ENCODE measurements at places on chromosomes 1 and 21. TPM values are rescaled to one million over a fixed set of nuclear protein-coding genes. Genes with fewer than 3 reads are reported as not detected.

Gene AKIRIN1
- 74.5 TPM for total RNA-seq

Gene CELA3A
- total RNA-seq = not detected

Gene DMRTA2
- not detected for total RNA-seq

Gene MANEAL
- total RNA-seq = 1.5 TPM

Gene RIMKLA
- 0.99 TPM for total RNA-seq

Gene AVPR1B
- total RNA-seq = not detected

Gene TMPRSS15
- not detected for total RNA-seq

Gene SERPINC1
- total RNA-seq = 0.17 TPM

Gene ZNF683
- not detected for total RNA-seq

Gene PCP4
- not detected for total RNA-seq

Gene NTNG1
- not detected for total RNA-seq

Gene PTPRC
- total RNA-seq = 700 TPM

Gene CD53
- total RNA-seq = 557 TPM

DNA sequence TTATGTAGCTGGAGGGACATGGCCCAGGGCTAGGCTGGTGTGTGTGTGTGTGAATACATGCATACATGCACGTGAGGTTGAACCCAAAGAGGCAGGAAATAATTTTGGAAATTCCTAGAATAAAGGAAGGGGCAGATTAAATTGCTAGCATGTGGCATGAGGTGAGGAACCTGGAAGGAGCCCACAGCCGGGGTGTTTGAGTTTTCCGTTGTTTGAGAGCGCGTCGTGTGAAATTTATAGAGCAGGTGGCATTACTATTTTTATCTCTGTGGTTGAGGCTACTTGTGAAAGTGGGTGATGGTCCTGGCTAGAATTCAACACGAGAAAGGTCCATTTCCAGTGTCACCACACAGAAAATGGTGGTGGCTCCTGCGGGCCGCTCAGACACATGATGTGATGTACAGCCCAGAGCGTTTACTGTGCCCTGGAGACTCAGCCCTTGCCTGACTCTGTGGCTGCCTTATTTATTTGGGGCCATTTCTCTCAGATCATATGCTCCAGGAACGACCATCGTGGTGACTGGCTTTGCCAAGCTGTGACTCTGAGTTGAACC is 48.0 kb downstream of the BACE2 start:
- DNase-seq = no peak

DNA sequence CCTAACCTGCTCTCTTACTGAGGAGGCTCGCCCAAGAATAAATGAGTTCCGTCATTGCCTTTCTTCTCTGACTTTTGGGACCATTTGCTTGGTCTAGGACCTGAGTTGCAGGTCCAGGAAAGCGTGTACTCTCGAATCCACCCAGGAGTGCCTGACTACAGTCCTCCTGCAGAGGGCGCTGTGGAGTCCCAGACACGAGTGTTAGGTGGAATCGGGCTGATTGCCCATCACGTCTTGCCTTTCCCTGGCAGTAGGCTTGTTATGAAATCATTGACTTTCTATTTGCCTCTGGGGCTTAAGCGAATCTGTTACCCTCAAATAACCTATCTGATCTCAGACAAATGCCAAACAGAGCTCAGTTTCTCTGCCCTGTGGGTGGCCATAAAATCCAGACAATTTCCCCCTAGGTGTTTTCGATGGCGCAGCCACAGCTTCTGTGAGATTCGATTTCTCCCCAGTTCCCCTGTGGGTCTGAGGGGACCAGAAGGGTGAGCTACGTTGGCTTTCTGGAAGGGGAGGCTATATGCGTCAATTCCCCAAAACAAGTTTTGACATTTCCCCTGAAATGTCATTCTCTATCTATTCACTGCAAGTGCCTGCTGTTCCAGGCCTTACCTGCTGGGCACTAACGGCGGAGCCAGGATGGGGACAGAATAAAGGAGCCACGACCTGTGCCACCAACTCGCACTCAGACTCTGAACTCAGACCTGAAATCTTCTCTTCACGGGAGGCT is at the start of gene IL20:
Gene IL20 (plus strand): TSS at position 685 of the 733 bp plus-strand sequence. CDS start 230 bp downstream, outside the sequence.
- peak; percentile 82 for DNase-seq

DNA sequence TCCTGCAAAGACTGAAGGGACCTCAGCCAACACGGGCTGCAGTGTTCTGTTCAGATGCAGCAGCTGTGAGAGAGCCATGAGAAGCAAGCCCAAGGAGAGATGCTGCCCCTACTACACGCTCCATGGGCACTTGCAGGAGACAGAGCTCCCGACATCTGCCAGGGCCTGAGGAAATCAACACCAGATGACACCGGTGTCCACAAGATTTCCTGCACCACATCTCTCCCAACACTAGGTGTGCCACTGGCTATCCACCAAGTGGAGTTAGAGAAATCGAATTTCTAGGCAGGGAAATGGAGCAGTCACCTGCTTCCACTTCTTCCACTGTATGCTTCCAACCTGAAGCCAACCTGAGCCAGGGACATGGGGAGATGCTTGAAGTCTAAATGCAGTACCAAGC is 445.3 kb downstream of the RWDD3 start:
- no peak for DNase-seq

GRCh38 chr1:21090463-21090862 is 86.2 kb downstream of the EIF4G3 start:
- DNase-seq = no peak

GRCh38 chr1:1273209-1273511 is 494 bp downstream of the UBE2J2 start:
- no peak for DNase-seq

DNA sequence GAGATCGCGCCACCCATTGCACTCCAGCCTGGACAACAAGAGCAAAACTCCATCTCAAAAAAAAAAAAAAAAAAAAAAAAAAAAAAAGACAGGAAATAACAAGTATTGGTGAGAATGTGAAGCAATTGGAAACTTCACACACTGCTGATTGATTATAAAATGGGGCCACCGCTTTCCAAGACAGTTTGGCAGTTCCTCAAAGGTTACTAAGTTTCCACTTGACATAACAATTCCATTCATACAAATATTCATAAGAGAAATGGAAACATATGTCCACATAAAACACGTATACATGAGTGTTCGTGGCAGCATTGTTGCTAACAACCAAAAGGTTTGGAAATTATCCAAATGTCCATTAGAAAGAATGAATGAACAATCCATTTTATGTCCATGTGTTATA is 26.3 kb downstream of the USP24 start:
- no peak for DNase-seq

GRCh38 chr1:99619583-99619982 is 26.3 kb upstream of the PALMD start:
- no peak for DNase-seq

GRCh38 chr1:13725714-13726175 is 25.8 kb downstream of the PRDM2 start:
- peak; percentile 71 for DNase-seq

GRCh38 chr1:910881-911721 is 12.6 kb upstream of the SAMD11 start:
- no peak for DNase-seq

- peak; percentile 70 for DNase-seq
These were observed 13.4 kb downstream of the LAPTM5 start for GRCh38 chr1:30744060-30744756.

- no peak for DNase-seq
These were observed 176.2 kb upstream of the PRMT6 start for GRCh38 chr1:106880226-106880625.

- DNase-seq = no peak
These were observed 132.0 kb upstream of the ZC3H11B start for GRCh38 chr1:219744652-219745469.

DNA sequence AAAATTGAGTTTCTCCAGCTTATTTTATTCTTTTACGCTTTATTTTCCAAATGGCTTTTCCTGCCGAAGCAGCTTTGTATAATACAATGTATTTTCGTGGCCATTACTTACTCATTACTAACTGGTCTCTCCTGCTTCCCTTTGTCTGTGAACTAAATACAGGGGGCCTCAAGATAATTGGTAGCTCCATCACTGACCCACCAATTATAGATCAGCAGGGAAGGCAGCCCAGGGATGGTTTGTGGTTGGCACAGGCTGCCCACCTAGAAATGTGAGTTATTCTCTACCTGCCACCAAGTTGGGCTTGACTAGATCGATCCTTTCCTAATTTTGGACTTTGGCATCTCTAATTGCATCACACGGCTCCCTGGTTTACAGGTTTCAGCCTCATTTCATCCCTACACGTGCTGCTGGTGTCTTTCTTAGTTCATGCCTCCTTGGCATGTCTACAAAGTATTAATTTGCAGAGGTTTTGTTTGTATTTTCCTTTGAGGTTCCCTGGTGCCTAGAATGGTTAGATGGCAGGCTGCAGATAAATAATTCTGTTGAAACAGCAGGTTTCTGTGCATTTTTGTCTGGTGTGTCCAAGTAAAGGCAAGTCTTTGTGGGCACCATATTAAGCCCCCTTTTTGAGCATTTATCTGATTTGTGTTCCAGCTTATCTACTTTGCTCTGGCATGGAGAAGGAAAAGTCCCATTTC is 35.2 kb downstream of the PEX14 start:
- no peak for DNase-seq

GRCh38 chr1:182624577-182624976 is 20.4 kb upstream of the RGS16 start:
- no peak for DNase-seq

DNA sequence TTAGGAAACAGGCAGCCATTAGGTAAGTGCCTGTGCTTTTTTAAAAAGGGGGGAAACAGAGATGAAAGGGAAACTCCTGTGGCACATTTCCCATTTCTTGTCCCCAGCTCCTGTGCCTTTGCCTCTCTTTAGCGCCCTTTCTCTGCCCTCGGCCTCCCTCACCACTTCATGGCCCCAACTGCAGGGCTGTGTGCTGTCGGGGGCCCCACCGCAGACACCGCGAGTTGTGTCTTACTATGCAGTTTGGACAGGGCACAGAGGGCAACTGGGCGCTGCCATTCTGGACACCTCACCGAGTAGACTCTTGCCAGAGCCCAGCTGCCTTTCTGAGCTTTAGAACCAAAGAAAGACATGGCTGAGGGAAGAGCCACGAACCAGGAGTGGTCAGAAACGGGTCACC is 93.7 kb upstream of the LPGAT1 start:
- no peak for DNase-seq

DNA sequence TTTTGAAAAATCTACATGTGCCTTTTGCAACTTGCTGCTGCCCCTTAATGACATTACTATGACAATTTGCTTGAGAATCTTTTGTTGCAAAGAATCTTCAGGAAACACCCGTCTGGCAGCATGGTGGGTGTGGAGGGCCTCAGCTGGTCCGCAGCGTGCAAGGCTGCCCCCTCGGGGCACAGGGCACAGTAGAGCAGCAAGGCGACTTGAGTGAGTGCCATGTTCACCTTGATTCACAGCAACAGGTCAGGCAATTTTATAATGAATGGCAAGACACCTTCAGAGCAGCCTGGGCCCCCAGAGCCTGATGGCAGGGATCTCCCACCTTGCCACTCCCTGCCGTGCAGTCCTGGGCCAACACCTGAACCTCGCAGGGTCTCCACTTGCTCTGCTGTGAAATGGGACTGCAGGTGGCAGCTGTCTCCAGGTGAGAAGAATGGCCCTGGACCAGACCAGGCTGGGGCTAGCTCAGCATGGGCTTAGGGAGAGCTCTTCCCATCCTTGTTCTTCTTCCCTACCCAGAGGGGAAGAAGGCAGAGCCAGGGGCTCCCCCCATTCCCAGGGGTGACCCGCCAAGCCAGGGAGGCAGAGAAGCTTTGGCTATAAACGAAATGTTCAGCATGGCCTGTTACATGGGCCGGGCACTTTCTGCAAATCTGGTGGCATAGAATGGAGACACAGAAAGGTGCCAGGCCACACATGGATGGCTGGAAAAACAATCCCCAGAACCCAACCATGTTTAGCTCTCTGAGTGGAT is 34.5 kb upstream of the ACTRT2 start:
- DNase-seq = no peak
